ENCODE measurements at places on chromosomes 4 and X.

GRCh38 chr4:88097301-88097700 is 61.1 kb downstream of the ABCG2 start:
- no peak for DNase-seq

- DNase-seq: peak; percentile 74
Measured at GRCh38 chr4:26206339-26206738, 114.5 kb upstream of the RBPJ start.

GRCh38 chrX:79140731-79141130 is 3.8 kb upstream of the GPR174 start:
- DNase-seq: no peak

DNA sequence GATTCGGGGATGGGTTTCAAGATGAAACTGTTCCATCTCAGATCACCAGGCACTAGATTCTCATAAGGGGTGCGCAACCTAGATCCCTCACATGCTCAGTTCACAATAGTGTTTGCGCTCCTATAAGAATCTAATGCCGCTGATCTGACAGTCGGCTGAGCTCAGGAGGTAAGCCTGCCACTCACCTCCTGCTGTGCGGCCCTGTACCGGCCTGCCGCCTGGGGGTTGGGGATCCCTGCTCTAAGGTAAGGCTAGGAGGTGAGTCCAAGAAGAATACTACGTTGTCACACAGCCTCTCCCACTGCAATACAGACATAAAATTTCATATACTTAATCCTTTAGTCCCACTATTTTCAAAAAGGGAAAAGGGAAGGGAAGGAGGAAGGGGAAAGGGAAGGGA is 213.4 kb upstream of the HCCS start:
- DNase-seq: no peak

GRCh38 chr4:168920441-168921065 is 89.5 kb downstream of the CBR4 start:
- no peak for DNase-seq
